ENCODE measurements at places on chromosomes 13 and 19. TPM values are rescaled to one million over a fixed set of nuclear protein-coding genes. Genes with fewer than 3 reads are reported as not detected.

- DNase-seq: no peak
Observed at GRCh38 chr13:66216728-66217127, 1013.4 kb downstream of the PCDH9 start.

- no peak for DNase-seq
Observed at GRCh38 chr19:13959141-13959961, 7.0 kb downstream of the DCAF15 start.

DNA sequence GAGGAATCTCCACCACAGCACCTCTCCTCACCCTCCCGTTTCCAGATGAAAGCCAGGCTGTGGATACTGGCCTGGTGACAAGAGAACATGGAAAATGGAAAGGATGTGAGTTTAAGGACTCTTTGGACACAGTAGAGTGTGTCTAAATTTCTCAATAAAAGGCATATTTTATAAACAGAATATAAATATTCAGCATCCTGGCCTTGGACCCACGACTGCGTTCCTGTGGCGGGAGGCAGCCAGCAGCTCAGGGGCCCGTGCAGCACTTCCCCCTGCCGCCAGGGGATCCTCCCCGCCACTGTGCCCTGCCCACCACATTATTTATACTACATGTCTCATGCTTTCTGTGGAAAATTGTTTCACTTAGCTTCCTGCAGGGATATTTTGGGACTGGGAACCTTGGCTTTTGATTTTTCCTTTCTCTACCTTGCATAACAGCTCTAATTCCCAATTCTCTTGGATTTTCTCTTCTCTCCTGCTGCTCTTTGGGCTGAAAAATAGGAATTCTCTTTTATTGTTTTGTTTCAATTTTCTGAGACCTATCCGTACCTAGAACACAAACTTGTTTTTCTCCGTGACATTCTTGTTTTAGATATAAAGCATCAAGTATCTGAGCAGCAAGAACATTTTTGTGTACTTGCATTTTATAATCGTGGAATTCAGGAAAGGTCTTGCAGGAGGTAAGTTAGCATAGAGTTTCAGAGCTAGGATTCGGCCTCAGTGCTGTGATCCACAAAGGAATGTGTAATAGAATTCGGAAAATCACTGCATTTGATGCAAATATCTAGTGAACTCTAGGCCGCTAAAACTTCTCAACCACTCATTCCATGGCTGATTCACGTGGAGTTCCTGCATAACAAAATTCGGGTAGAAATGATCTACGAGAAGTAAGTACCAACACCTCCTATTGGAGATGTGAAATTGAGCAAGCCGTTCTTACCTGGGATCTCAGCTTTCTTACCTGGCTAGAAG is 107.7 kb upstream of the SPATA13 start:
- no peak for DNase-seq

- DNase-seq: no peak
Observed at GRCh38 chr19:23403052-23403451, 7.8 kb upstream of the ZNF91 start.

DNA sequence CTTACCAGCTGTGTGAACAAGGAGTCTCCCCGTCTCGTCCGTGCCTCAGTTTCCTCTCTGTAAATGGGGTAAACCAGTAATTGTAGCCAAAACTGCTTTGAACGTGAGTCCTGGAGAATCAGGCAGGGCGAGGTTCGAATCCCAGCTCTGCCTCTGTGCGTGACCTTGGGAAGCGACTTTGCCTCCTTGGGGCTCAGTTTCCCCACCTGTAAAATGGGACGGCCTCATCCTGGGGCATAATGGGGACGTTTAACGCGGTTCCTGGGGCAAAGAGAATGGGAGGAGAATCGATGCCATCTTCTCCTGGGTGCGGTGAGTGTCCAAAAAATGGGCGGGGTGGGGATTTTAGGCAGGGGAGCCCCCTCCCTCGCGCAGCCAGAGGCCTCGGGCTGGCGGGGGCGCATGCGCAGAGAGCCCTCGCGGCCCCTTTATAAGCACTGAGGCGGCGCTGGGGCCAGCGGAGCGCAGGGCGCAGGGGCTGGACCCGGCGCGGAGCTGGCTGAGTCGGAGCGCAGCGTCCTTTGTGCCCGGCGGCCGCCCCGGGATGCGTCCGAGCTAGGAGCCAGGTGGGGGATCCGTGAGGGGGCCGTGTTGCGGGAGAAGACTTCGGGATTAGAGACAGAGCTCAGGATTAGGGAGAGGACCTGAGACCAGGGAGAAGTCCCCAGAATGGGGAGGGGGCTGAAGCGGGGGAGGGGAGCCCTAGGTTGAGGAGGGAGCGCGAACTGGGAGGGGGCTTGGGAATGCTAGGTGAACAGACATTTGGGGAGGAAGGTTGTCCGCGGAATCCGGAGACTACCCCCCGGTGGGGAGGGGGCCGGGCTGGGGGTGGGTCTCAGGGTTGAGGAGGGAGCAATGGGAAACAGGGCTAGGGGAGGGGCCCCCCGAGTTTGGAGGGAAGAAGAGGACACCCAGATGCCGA is at the start of gene NCAN:
NCAN (plus strand) TSS at position 460 of the 922 bp plus-strand sequence. CDS start 4,996 bp downstream, outside the sequence.
- no peak for DNase-seq

GRCh38 chr13:35484384-35484783 is 7.9 kb upstream of the MAB21L1 start:
- no peak for DNase-seq

DNA sequence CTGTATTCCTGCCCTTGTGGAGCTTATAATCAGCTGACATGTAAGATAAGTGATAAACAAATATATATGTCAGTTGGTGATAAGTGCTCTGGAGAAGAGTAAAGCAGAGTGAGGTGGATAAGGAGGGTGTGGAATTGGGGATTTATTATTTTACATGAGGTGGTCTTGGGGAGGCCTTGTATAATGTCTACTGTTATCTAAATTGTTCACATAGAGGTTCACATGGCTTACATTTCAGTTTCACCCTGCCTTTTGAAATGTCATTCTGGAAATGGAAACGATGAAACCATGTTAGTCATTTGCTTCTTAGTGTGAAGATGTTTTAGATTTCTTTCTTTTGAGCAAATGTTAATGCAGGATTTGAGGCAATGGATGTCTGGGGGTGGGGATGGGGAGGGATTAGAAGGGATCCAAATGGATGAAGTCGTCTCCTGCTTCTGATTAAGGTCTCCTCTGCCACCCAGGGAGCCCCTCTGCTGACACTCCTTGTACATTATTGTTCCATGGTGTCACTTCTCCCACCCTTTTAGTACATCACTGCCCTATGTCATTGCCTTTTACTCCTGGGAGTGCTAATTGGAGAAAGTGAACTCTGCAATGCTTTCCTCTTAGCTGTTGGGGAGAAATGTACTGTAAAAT is 14.0 kb downstream of the B3GLCT start:
- DNase-seq: no peak

GRCh38 chr13:60226507-60226906 is 62.8 kb upstream of the DIAPH3 start:
- DNase-seq: no peak

- DNase-seq: no peak
Observed at GRCh38 chr19:46198756-46199155, 30.8 kb upstream of the IGFL1 start.

GRCh38 chr19:50896591-50897190 is 14.5 kb downstream of the KLK4 start:
- no peak for DNase-seq

DNA sequence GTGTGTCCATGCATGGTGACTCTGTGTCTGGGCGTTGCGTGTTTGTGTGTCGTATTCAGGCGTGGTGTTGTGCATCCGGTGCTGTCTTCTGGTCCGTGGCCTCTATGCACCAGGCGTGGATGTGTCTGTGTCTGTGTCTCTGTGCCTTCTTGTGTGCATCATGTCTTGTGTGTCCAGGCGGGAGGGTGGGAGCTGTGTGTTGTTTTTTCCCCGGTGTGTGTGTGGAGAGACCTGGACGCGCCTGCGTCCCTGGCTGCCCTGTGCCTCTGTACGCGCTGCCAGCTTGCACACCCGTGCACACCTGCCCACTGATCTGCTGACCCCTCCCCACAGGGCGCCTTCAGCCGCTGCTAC is 1.1 kb downstream of the PLK5 start:
- DNase-seq: no peak

- DNase-seq: no peak
Observed at GRCh38 chr13:37652596-37652995, 54.0 kb upstream of the POSTN start.

GRCh38 chr13:84641491-84641890 is 759.2 kb upstream of the SLITRK1 start:
- no peak for DNase-seq

- DNase-seq: no peak
Observed at GRCh38 chr19:46381346-46381745, 32.0 kb downstream of the CCDC8 start.

GRCh38 chr13:33188093-33188882 is 97.3 kb downstream of the STARD13 start:
- no peak for DNase-seq

Gene KLK6
- polyA plus RNA-seq: not detected
